ENCODE measurements at places on chromosomes 2 and 18.

DNA sequence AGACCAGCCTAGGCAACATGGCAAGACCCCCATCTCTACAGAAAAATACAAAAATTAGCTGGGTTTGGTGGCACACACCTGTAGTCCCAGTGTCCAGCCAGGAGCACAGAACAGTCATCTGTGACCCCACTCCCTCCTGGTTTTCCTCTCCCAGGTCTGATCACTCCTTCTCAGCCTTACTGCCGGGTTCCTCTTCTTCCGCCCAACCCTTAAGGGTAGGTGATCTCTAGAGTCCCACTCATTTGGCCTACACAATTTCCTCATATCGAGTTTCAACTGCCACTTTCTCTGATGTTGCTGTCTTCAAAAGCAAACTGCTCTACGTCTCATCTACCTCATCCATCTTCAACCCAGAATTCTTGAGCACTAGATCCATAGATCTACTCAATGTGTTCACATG lies 13.4 kb upstream of the MAT2A start:
- DNase-seq: no peak

- DNase-seq: no peak
Observed at GRCh38 chr2:62266433-62267038, 70.6 kb downstream of the B3GNT2 start.

DNA sequence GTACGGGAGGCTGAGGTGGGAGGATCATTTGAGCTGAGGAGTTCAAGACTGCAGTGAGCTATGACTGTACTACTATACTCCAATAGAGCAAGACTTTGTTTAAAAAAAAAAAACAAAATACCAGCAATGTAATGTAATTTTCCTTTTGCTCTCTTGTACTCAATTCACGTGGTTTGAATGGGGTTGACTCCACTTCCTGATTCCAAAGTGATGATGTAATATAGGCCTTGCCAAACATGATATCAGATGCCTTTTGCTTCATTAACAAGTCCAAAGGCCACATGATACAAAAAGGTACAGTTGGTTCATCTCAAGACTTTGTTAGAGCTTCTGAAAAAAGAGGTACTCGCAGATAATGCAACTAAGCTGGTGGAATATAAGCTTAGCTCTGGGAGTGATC lies 321.8 kb downstream of the ZEB2 start:
- no peak for DNase-seq

DNA sequence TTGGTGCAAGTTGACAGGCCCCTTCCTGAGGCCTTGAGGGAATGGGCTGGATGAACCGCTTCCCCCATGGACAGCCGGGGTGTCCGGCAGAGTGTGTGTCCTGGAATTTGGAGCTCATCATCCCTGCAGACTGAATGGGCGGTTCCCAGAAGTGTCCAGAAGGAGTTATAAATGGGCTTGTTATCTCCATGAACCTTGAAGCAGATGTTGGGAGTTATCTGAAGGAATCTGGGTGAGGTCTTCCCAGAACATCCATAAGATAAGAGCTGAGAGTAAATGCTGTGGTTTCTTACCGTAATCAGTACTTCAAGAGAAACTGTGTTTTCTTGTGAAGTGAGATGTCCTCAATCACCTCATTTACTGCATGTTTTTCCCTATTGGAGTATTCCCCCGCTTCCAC lies 21.1 kb downstream of the PLB1 start:
- DNase-seq: no peak

GRCh38 chr2:241391892-241392665 lies 36.0 kb downstream of the FARP2 start:
- DNase-seq: no peak

DNA sequence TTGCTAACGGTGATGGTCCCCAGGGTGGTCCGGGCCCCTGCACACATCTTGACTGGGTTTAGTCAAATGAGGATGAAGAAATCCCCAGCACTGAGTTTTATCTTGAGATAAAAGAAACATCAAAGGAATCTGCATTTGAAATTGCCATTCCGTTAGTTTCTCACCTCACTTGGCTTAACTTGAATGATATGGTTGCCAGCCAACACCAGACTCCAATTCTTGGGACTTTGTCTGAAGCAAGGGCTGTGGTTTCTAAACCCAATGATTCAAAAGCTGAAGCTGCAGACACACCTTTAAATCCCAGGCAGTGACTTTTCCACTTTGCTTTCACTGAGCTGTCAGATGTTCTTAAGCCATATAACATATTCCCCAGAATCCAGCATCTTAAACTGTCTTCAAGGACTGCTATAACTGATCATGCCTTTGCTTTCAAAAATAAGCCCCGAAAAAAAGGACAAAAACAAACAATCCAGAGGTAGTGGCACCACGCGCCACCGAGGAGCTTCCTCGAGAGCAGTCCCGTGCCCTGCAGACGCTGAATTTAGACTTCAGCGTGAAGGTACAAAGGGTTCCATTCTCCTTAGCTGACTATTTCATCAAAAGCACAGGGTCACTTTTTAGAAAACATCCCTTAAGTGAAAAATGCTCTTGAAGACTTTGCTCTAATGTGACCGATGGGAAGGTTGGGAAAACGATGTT lies 189.3 kb downstream of the HDAC4 start:
- DNase-seq: no peak

DNA sequence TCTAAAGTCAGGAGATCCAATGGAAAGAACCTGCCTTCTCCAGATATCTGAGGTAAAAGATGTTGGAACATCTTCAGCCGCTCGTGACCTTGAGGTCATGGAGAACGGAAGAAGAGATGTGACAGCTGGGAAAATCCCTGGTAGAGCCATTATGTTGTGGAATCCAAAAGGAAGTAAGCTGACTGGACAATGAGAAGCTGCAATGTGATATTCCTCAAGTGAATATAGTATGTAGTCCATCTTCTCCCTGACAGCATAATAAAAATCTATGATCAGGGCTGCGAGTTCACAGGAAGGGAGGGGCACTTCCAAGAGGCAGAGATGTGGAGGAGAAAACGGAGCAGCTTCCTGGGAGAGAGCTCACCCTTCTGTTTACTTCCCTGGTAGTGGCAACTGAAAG lies 201.0 kb upstream of the SP5 start:
- no peak for DNase-seq

- no peak for DNase-seq
Observed at GRCh38 chr18:79677221-79677620, 2.4 kb upstream of the CTDP1 start.

- DNase-seq: no peak
Observed at GRCh38 chr18:79792988-79793355, 4.8 kb upstream of the KCNG2 start.

DNA sequence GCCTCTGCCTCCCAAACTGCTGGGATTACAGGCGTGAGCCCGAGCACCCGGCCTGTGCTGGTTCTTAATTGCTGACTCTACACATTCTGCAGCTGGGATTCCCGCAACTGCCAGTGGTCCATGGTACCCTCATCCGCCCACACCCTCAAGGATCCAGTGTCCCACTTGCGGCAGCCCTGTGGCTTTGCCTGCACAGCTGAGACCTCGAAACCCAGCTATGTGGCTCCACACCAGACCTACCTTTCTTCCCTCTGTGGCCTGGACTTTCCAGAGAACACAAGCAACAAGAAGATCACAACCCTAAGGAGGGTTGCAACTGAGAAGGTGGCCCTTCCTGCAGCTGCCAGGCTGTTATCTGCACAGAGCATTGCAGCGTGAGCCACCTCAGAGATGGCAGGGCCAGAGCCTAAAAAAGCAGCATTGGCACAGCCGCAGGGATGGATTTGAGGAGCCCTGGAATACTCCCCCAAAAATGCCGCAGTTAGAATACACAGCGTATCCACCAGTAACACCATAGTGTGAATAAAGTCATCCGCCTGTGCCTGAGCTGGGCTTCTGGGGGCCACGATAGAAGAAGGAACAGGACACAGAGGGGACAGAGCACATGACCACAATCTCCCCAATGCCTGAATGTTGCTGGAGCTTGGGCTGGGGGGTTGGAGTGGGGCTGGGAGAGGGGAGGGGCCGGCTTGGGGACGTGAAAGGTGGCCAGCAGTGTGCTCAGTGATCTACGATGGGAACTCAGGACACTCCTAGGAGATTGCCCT lies 1.9 kb downstream of the GPR55 start:
- DNase-seq: peak; percentile 22

DNA sequence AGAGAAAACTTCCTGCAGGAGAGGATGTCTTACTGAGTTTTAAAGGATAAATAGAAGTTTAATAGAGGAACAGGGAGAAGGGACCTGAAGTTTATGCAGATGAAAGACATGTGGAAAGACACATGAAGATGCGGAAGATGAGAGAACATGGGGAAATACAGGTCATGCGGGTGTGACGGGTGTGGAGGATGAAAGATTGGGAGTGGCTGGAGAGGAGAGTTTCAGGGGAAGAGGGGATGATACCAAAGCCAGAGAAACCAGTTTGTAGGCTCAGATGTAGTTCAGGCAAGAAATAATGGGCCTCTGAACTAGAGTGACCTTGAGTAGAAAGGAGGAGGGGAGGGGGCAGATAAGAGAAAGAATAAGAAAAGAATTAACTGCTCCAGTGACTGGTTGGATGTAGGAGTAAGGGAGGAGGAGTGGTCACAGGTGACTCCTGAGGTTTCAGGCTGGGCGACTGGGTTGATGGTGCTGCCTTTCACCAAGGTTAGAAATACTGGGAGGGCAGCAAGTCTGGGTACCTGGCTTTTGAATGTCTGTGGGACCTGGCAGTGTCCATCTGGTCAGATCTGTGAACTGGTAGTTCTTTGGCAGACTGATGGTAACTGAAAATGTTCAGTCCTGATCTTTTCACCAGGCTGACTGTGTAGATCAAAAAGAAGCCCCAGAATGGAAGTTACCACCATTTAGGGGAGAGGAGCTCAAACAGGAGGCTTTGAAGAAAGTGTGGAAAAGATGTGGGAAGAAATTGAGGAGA lies 69.4 kb downstream of the TET3 start:
- DNase-seq: no peak

GRCh38 chr18:44526705-44527415 lies 153.8 kb upstream of the SETBP1 start:
- DNase-seq: no peak

GRCh38 chr2:28997847-28998735 lies 17.0 kb downstream of the TOGARAM2 start:
- no peak for DNase-seq

- peak; percentile 42 for DNase-seq
Observed at GRCh38 chr2:112166806-112167499, 28.8 kb downstream of the FBLN7 start.

DNA sequence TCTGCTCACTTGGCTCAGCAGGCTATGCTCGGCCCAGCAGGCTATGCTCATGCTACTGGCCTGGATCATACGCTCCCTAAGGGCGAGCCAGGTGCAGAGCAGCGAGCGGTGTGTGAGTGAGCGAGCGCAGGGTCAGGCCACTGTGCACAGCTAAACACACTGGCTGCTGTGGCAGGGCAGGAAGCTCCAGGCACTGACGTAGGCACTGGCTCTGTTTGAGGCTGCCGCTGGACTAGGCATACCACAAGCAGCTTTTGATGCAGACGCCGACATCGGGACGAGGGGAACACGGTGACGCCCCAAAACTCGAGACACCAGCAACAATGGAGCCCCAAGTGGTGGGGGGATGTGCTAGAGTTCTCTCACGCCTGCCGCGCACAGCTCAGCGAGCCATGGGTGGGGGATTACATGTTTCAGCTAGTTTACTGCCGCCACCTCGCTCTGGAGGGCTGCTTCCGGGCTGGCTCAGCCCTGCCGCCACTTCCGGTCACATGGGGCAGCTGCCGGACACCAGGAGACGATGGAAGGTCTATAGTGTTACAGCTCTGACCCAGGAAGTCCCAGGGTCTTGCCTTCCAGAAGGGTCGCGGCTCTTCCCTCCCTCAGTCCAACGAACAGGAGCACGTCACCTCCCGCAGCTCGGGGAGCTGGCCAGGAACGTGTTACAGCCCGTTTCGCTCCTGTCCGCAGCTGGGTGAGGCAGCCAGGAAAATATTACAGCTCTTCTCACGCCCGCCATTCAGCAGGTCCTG lies 1176.9 kb upstream of the LRRTM1 start:
- DNase-seq: no peak

GRCh38 chr2:235968616-235969324 lies 199.4 kb downstream of the GBX2 start:
- no peak for DNase-seq

DNA sequence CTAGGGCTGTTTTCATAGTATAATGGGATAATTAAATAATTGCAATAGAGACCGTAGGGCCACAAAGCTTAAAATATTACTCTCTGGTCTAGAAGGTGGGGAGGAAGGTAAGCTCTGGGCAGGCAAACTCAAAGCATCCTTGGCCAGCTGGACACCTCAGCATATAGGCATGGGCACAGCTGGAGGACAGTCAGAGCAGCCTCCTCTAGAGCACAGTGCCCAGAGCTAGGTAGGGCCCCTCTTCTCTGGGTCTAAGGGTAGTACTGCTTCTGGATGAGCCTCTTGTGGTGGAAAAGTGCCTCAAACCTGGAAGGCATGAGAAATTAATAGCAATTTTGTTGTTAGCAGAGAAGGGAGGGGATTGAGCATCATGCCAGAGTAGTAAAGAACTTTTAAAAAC lies 291.3 kb upstream of the FBXO11 start:
- no peak for DNase-seq

DNA sequence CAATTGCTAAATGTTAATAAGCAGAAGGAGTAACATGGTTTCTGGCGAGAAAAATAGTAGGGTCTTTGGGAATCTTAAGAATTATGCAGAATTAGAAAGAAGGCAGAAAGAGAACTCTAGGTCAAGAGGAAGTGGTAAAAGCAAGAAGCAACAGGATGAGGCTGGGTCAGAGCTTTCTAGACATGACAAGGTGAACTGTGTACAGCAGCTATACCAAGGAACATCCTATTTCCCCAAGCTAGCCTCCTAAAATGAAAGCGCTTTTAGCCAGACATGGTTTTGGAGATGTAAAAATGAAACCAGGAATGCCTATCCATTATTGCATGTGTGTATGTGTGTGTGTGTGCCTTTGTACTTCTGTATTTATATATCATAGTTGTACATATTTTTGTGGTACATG lies 42.3 kb upstream of the STAT1 start:
- no peak for DNase-seq

GRCh38 chr18:13359210-13359609 lies 140.7 kb downstream of the LDLRAD4 start:
- DNase-seq: no peak

GRCh38 chr2:152106464-152106863 lies 7.6 kb upstream of the CACNB4 start:
- no peak for DNase-seq

- no peak for DNase-seq
Observed at GRCh38 chr2:167508709-167509108, 620.4 kb downstream of the XIRP2 start.

DNA sequence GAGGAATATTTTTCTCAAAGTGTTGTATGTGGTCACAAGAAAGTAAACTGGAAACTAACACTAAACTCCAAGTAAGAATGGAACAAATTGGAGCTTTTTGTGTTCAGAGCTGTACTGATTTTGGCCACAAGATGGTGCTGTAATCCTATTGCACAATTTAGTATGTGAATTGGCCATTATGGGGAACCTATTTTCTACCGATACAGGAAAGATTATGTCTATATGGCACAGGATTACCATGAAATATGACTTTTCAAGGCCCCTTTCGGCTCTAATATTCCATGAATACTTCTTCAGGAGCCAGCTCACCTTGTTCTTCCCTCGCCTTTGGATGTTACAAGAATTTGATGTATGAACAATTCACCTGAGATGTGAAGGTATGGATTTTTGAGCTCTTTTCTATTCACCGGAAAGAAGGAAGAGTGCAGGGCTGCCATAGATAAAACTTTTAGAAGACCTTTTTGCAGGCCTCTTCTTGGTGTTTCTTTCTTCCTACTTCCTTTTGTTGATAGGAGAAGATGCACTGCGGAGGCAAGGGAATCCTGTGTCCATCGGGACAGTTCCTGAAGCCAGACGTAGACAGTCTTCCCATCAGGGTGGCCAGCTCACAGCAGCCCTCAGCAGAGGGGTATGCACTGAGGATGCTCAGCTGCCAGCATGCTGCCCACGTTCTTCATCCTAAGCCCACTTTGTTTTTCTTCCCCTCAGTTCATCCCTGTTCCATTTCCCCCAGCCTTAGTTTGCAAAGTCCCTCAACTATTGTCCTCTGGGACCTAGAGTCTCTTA lies 13.3 kb downstream of the MRPL44 start:
- DNase-seq: peak; percentile 46

All from activated T-cell treated with anti-CD3 and anti-CD28 coated beads, Interleukin-2, amount 50 U/mL, for 48 hours (primary cell).